ENCODE measurements at places on chromosomes 7 and 10.

GRCh38 chr10:49611166-49611815, 1.2 kb downstream of the SLC18A3 start:
- no peak for DNase-seq

GRCh38 chr10:3424111-3424851, 251.7 kb upstream of the PITRM1 start:
- DNase-seq = no peak

GRCh38 chr10:56537984-56538383, 176.9 kb upstream of the ZWINT start:
- DNase-seq = no peak

DNA sequence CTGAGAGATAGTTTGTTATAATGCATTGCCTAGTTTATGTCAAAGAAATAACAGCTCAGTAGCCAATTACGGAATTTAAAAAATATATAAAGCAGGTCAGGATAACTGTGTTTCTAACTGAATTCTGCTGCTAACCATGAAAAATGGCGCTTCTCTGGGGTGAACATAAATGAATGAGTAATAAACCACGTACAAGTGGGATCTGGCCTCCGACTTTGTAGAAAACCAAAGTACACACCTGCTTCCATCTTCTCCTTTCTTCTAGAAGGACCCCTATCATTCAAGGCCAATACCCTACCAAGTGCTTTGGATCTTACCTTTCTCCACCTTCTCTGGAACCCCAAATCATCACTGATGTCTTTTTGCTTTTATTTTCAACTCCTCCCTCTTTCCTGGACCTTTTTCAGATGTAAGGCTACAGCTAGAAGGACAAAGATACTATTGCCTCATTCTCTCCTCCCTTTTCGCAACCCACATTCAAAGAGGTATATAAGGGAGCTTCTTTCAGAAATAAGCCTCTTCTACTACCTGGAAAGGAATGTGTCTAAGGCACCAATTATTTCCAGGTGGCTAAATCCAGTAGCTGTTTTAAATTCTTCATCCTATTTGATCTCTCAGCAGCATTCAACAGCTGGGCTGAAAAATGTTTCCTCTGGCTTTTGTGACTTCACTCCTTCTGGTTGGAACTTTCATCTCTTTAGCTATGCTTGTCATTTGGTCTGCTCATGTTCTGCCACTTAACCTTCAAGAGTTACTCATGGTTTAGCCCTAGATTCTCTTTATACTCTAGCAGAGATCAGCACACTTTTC, 37.7 kb downstream of the NAMPT start:
- DNase-seq = no peak

DNA sequence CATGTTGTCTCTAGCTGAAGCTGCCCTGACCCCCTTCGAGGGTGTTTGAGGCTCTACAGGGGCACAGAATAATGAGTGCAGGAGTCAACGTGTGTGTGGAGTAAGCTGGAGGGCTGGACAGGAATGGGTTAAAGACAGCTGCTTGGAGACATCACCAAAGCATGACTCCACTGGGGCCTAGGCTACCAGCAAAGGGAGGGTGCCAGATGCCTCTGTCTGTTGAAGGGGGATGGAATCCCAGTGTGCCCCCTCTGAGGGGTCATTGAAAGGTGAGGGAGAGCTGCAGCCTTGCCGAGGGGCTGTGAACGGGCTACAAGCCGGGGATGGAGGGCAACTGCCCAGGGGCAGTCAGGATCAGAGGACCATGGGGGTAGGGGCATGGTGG, 51.7 kb upstream of the PODXL start:
- DNase-seq = no peak

DNA sequence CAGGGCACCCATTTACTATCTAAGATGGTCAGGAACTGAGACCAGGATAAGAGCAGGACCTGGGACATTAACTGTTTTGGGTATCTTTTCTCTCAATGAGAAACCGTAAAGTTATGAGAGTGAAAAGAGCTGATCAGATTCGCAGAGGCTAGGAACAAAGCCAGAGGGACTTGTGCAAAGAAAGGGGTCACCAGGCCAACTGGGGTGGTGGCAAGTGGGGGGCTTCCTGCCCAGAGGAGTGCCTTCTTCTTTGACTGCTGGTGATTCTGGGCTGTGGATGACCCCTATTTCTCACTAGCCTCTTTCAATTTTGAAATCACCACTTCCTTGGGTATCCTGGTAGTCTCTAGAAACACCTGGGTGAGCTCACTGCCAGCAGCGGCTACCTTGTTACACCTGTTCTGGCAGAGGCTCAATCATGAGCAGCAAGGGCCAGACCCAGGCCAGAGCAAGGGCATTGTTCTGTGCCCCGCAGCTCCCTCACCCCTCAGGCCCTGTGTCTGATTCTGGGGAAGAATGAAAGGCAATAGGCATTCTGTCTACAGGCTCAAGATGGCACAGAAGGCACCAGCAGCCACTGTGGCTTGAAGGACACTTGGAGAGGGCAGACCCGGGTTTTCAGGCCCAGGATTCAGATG, 999 bp downstream of the SFTPD start:
- no peak for DNase-seq

DNA sequence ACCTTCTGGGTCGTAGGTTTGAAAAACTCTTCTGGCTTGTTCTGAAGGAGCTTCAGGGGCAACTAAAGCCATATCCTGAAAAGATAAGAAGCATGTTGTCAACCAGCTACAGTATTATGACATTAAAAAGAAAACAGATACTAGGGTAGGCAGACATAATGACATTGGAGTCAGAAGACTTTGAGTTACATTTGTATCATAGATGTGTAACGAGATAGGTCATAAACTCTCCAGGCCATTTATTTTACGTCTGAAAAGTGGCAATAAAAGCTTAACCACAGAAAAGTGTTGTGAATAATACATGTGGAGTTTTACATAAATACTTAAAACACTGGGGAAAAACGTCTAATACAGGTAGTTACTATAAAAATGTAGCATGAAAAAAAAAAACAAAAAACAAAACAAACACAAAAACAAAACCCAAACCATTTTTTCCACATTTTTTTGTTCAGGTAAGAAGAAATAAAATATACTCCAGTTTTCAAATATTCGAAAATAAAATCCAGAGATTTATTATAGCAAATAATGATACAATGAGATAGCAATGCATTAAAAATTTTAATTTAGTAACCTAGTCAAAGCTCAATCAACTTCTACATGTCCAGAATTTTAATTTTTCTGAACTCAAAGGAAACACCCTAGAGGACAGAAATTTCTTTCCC, 64.1 kb downstream of the MINDY3 start:
- no peak for DNase-seq

GRCh38 chr7:135273581-135273980, 39.9 kb downstream of the STRA8 start:
- no peak for DNase-seq

DNA sequence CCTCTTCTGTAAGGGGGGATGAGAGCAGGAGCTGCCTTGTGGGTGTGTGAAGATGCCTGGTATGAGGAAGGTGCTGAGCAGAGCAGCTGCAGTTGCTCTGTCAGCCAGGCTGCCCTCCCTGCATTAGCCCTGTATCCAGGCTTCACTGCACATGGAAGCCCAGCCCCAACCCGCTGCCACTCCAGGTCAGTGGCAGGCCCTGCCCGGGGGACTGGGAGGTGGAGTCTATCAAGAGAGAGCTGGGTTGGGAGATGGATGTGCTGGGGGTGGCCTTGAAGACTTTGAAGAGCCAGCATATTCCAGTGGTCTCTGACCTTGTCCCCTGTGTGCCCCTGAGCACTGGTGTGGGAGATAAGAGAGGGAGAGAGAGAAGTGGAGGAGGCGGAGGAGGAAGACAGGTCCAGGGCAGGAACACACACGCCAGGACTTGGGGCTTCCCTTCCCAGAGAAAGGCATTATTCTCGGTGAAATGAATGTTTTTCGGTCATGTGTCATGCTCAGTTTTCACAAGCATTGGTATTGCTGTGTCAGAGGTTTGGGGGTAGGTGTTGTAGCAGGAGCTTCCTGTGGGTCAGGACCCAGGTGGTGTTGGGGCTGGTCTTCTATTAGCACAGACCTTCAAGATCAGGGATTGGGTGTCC, 2.6 kb downstream of the PPIF start:
- no peak for DNase-seq

GRCh38 chr7:2044883-2045471, 187.8 kb downstream of the MAD1L1 start:
- DNase-seq = no peak

DNA sequence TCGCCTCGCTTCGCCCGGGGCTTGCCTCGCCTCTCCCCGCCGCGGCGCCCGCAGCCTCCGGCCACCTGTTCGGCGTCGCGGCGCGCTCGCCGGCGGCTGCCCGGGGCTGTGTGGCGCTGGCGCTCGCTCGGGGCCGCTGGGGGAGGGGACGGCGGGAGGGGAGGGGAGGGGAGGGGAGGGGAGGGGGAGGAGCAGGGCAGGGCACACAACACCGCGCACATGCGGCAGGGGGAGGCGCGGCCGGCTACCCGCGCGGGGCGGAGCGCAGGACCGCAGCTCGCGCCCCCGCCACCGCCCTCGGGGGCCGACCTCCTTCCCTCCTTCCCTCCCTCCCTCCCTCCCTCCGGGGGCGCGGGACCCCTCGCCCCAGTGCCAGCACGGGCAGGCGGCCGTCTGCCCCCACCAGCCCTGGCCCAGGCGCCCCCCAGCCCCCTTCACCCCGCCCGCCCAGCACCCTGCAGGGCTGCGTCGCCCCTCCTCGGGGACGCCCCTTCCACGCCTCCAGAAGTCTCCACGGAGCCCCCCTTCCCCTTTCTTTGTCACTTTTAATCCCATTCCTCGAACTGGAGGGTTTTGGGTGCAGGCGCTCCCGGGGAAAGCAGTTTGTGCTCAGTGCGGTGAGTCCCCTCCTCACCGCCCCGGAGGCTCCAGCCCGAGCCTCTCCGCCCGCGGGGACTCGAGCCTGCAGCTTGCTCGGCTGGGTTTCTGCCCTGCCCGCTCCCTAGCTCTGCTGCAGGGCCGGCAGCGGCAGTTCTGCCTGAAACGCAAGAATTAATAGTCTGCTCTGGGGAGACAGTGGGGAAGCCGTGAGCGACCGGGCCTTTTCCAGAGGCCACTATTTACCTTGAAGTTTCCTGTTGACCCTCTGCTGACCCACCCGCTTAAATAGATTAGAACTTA, at the start of gene PARD3:
Gene PARD3 (minus strand): TSS at position 112 of the 900 bp plus-strand sequence. CDS start 301 bp downstream, outside the sequence.
- DNase-seq = no peak

- DNase-seq = no peak
Observed at GRCh38 chr7:80347173-80347572, 164.7 kb downstream of the GNAT3 start.

DNA sequence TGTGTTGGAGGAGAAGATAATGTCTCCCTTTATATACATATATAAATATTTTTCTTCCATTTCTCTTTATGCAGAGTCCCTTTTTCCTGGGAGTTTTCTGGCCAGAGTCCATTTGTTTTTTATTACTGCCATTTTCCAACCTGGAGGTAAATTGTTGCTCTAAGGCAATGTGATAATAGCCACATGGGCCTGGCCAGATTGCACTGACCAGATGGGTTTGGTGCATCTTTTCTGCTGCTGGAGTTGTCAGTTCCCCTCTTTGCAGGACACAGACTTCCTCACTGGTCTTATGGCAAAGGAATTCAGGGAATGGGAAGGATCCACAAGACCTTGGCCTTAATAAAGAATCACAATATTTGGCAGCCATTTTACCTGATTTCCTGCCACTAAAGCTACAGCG, 254.9 kb downstream of the SORCS3 start:
- DNase-seq = no peak

DNA sequence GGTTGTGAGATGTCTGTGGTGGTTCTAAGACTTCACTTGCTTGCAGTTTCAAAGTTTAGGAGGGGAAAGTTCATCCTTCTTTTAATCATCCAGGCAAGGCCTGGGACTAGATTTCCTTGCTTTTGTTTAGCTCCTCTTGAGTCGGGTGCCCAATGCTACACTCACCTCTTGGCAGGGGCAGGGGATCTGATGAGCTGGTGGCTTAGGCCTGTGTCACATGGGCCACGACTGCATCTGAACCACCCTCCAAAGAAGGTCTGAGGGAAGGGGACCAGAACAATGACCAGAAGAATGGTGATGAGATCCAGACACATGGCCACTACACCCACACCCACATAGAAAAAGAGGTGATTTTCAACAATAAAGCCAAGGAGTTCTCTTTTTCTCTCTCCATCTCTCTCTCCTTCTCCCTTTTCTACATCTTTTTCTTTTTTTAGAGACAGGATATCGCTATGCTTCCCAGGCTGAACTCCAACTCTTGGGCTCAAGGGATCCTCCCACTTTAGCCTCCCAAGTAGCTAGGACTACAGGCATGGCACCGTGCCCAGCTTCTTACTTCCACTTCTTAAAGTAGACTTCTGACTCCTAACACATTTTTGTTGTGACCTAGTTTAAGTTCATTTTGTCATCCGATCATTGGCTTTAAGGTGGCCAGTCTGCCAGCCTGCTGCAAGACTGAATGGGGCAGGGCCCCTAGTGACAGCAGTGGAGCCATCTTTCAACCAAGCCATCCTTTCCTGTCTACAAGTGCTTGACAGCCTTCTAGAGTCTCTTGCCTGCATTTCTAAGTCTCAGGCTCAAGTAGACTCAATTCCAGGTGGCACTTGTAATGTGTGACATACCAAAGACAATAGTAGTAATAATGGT, 350.9 kb downstream of the RNLS start:
- no peak for DNase-seq

DNA sequence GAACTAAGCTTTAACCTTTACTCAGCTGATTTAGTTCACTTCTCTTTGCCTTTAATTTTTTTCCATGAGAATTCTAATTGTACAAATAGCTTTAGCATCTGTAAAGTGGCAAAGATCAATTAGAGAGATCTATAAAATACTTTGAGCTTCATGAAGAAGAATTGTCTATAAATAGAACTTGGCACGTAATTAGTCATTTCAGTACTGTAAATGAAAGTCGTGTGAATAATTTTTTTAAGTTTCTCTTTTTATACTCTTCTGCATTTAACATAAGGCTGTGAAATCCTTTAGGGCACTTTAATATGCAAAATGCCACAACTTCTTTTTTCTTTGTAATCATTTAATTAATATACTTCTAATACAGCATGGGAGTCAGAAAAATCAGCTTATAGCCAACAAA, 177.8 kb downstream of the CSTF2T start:
- DNase-seq = no peak

DNA sequence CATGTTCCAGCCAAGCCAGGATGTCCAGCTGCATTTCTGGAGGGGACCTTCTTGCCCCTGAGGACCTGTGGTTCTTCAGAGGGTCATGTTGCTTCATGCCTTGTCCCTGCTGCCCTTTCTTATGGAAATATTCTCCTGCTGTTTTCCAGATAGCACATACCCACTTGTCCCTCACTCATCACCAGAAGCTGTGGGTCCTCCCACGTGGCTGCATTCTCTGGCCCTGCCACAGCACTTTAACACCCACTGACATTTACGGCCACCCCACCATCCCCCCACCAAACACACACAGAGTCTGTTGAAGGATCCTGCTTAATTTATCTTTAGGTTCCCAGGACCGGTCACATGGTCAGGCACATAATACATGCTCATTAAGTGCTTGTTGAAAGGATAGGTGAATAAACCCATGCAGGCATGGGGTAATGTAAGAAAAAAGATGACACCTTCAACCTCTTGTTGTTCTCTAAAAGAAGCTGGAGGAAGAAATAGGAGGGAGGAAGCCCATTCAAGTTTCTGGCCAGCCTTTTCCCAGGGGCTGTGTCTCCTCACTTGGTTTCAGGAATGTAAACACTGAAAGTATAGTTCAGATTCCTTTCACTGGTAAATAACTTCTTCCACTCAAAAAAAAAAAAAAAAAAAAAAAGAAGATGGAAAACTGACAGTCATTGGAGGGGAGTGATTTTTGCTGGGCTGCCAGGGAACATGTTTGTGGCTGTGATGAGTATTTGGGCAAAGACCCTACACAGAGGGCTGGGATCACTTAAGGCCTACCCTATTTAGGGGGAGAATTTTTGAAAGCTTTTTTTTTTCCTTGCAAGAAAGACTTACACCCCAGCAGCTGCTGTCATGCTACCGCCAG, 19.8 kb upstream of the BMPER start:
- DNase-seq = no peak

- DNase-seq = no peak
Observed at GRCh38 chr10:124092250-124092859, 1.0 kb downstream of the CHST15 start.
